ENCODE measurements at places on chromosomes 3 and 15. TPM values are rescaled to one million over a fixed set of nuclear protein-coding genes. Genes with fewer than 3 reads are reported as not detected.

DNA sequence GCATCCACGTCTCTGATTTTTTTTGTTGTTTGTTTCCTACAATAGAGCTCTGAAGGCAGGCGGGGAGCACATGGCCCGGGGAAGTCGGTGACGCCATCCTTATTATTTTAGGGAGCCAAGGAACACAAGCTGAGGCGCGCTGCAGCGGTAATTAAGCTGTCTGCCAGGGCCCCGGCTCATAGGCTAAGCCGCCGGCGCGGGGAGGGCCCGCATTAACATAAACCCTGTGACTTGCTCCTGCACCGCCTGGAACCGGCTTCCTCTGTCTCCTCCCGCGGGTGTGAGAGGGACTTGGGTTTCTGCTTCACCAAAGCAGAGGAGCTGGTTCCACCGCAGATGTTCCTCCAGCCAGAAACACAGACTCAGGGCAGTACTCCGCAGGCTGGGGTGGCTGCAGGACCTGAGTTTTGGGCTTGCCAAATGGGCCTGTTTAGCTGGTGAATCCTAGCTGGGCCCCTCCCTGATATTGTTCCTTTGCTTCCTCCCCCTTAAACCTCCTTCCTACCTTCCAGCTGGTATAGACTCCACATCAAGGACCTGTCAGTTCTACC is 25.3 kb downstream of the ANP32A start:
- DNase-seq: peak; percentile 72

DNA sequence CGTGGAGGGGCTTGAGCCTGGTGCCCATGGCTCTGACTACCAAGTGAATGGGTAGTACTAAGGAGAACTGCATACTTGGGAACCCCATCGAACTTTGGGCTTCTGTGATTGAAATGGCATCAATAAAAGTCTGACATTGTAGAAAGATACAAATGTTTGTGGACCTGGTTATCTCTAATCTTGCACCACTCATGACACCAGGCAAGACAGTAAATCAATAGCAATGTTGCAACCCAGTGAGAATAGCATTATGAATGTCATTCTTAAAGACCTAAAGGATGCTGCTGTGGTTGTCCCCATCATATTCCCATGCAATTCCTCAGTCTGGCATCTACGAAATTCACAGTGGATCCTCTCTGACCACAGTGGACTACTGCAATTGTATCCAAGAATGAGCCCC is 233.6 kb upstream of the LYSMD4 start:
- no peak for DNase-seq

IGSF11 gene
- 0.10 TPM for total RNA-seq

DNA sequence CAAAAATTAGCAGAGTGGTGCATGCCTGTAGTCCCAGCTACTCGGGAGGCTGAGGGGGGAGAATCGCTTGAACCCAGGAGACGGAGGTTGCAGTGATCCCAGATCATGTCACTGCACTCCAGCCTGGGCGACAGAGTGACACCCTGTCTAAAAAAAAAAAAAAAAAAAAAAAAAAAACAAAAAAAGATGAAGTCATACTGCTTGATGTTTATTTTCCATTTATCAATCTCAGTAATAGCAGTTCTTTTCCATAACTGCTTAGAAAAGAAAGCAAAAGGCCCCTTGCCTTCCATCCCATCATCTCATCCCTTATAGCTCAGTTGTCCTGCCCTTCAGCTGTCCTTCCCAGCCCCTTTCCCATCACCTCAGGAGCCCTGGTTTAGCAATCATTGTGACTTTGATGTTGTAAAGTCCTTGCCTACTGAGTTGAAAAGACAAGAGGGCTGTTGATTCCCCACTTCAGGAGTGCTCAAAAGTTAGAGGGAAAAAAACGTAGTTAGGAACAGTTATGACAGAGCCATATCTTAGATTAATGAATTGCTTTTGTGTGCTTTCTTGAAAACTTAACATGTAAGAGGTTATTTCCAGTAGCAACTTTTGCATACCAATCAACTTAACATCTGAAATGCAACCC is 18.0 kb upstream of the THRB start:
- no peak for DNase-seq

DNA sequence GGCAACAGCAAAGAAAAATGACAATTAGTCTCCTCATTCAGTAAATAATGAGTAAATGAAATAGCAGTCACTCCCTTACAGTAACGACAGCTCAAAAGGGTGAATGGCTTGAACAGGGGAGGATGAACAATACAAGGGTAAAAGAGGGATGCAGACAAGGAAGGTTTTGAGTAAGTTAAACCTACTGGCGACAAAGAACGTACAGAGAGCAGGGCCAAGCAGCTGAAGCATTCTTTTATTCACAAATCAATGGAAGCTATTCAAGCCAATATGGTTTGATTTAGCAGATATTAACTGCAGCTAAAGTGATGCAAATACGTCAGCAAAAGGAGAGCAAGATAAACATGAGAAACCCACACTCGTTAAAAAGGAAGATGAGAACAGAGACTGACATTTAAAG is 90.7 kb upstream of the ICE2 start:
- no peak for DNase-seq

THBS1 gene
- 0.62 TPM for total RNA-seq

GRCh38 chr3:3307491-3307890 is 128.0 kb upstream of the CRBN start:
- no peak for DNase-seq

GP9 gene
- total RNA-seq: not detected

PRR20G gene
- not detected for total RNA-seq

P2RY14 gene
- total RNA-seq: 1.5 TPM

- no peak for DNase-seq
Measured at GRCh38 chr15:79689030-79689429, 207.8 kb downstream of the MTHFS start.

SPATA12 gene
- total RNA-seq: not detected

DNA sequence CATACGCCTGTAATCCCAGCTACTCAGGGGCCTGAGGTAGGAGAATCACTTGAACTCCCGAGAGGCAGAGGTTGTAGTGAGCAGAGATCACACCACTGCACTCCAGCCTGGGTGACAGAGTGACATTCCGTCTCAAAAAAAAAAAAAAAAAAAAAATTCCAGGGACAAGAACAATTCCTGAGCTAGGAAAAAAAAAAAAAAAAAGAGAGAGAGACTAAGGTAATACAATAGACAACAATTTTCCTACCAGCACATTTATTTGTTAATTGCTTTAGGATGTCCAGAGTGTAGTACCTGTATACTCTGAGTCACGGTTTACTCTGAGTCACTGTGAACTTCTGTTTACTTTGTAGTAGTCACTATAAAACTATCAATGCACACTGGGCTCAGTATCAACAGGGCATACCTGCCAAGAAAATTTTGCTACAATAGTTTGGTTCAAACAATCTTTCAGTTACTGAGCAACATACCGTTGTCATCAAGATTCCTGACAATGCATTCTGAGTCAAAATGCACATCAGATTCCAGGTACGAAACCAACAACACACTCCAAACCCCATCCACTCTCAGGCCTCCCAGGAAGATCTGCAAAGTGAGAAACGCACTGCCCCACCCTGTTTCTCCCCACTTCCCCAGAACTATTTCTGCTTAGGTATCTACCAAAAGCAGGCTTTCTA is 28.3 kb downstream of the IGF2BP2 start:
- no peak for DNase-seq

Measured in activated naive CD8-positive, alpha-beta T cell treated with anti-CD3 and anti-CD28 coated beads for 36 hours (primary cell).